Neural crest cell (in vitro differentiated cells): ENCODE measurements at places on chromosomes 2 and 18. TPM values are rescaled to one million over a fixed set of nuclear protein-coding genes. Genes with fewer than 3 reads are reported as not detected.

DNA sequence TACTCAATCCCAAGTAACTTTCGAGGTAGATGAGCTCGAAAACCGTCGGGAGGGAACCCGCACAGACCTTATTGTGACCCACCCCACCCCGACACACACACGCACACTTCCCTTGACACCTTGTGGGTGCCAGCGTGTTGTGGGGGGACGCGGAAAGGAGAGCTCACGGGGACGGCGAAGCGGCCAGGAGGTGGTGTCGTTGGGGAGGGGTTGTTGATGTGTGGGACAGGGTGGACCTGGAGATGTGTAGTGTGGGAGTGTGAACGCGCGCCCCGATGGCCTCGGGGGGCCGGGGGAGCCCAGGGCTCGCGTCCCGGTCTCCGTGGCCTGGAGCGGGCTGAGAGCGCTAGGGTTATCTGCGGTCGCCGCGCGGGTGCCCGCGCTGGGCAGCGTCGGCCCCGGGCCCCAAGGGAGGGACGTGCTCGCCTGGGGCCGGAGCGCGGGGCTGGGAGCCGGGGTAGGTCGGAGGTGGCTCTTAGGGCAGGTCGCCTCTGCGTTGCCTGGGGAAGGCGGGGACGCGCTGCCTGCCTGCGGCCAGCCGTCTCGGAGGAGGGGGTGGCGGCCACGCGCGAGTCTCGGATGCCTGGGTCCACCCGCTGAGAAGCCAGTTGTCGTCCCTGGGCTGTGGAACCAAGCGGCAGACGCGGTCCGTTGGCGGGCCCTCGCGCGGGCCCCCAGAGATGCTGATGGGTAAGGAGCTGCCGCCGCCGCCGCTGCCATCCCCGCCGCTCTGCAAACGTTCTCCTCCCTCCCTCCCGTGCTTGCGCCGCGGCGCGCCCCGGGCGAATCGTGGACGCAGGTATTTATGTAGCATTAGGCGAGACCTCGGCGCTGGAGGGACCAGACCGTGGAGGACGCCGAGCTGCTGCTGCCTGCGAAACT, 1.6 kb downstream of the KLHL29 start:
- no peak overlapping the region for H3K27ac ChIP-seq
- H3K4me1 ChIP-seq = peaks cover 21% of the 10 kb centered on the region
- H3K36me3 ChIP-seq = no peaks in the 10 kb centered on the region

DNA sequence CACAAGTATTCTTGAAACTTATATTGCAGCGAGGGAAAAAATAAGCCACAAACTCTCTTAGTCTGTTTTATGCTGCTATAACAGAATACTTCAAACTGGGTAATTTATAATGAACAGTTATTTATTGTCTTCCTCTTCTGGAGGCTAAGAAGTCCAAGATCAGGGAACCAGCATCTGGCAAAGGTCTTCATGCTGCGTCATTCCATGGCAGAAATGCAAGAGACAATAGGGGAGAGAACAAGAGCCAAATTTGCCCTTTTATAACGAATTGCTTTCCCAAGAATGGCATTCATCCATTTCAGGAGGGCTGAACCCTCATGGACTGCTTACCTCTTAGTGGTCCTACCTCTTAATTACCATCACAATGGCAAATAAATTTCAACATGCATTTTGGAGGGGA, 46.5 kb downstream of the MAPRE2 start:
- H3K27me3 ChIP-seq = no peaks in the 10 kb centered on the region
- no peak overlapping the region for H3K4me3 ChIP-seq
- no peak for DNase-seq
- no peaks in the 10 kb centered on the region for H3K36me3 ChIP-seq

DNA sequence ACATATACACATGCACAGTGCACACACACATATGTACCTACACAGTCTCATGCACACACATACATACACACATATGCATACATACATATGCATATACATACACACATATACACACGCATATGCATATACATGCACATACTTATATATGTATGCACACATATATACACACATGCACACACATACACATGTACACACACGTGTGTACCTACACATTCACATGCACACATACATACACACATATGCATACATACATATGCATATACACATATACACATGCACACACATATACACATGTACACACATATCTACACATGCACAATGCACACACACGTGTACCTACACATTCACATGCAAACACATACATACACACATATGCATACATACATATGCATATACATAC, 100.3 kb upstream of the TWIST2 start:
- DNase-seq = no peak
- peaks cover 7% of the 10 kb centered on the region for H3K27me3 ChIP-seq
- no peak overlapping the region for H3K4me3 ChIP-seq
- H3K4me1 ChIP-seq = no peaks in the 10 kb centered on the region
- H3K36me3 ChIP-seq = no peaks in the 10 kb centered on the region
- H3K27ac ChIP-seq = no peak overlapping the region

GRCh38 chr2:183035954-183036669, 2.1 kb downstream of the NCKAP1 start:
- peak overlapping the region; percentile 97 for H3K4me3 ChIP-seq
- no peaks in the 10 kb centered on the region for H3K36me3 ChIP-seq
- no peak overlapping the region for H3K27ac ChIP-seq
- H3K4me1 ChIP-seq = peaks cover 50% of the 10 kb centered on the region

SPOPL gene
- total RNA-seq = 15.9 and 18.0 TPM in 2 replicates

SCN3A gene
- total RNA-seq = 3.7 and 4.9 TPM in 2 replicates

SCN9A gene
- total RNA-seq = 0.86 and 1.3 TPM in 2 replicates

LMAN1 gene
- total RNA-seq = 54.8 and 55.3 TPM in 2 replicates

SOX11 gene
- 197 and 201 TPM in 2 replicates for total RNA-seq
